ENCODE measurements at places on chromosomes 1 and 21.

DNA sequence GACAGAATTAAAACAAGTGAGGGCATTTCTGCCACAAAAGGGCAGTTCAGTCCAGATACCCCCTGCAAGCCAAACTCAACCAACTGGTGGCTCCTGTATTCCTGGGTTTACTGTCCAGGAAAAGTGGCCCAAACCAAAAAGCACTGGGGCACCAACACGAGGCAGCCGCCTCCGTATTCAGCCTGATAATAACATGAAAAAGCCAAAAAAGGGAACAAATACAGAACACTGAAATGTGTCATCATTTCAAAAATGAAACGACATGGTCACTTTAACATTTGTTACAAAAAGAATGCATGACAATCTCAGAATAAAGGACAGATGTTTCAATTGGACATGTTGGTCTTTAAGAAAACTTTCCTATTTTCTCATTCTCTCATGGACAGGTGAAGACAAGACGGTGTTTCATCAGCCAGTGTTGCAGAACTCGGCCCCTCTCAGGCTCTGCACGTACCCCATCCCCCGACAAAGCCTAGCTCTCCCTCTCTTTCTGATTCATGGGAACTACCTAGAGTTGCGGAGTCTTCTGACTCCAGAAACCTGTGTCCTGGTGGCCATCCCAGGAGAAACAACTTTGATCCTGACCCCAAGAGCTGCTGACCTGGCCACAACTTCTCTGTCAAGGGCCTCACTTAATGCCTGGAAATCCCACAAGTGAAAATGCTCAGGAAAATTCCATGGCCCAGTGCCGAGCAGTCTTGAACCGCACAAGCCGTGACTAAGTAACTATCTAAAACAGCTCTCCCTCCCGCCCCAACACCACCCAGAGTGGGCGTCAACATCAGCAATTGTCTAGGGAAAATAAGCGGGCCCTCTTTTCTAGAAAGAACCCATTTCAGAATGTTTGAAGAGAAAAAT, 27.1 kb downstream of the ZBTB17 start:
- DNase-seq: no peak

- no peak for DNase-seq
Measured at GRCh38 chr1:171850651-171851350, 9.5 kb downstream of the DNM3 start.

GRCh38 chr1:40740997-40741736, 42.4 kb upstream of the KCNQ4 start:
- DNase-seq: no peak

DNA sequence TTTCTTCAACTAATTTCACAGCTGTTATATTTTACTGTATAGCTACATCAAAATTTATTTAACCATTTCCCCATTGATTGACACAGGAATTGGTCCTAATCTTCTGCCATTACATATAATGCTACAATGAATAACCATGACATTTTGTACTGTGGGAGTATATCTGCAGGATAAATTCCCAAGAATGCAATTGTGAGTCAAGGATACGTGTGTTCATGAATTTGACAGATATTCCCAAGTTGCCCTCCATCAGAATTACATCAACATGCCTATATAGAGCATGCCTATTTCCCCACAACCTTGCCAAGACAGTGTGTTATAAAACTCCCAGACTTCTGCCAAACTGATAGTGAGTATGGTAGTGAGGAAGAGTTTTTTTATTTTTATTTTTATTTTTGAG, 2.7 kb upstream of the TIE1 start:
- DNase-seq: no peak

GRCh38 chr1:43238991-43239469, 30.8 kb upstream of the TMEM125 start:
- no peak for DNase-seq

GRCh38 chr1:198922638-198923430, 284.0 kb downstream of the PTPRC start:
- no peak for DNase-seq

Data from effector CD4-positive, alpha-beta T cell (primary cell).